Urothelium cell line (cell line): ENCODE measurements at places on chromosomes 7 and 10.
A peak's percentile ranks its signal among the peaks of the same experiment; 100 is the strongest.

- no peak for DNase-seq
Measured at GRCh38 chr7:122833888-122834570, 52.2 kb downstream of the CADPS2 start.

GRCh38 chr10:111767661-111768060 is 415.9 kb downstream of the GPAM start:
- no peak for DNase-seq

DNA sequence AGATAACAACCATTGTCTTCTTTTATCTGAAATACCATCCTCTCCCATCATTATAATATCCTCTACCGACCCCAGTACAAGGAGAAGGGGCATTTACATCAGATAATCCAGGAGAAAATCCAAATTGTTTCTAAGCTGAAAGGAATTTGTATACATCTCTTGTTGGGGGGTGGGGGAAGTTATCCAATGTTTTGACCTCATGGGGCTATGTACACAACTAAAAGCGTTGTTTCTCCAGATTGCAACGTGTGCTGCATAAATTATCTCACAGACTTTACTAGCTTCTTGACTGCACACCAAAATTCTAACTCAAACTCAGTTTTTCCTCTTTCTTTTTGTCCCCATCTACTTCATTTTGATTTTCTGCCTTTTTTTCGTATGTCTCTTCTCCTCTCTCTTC is 156.7 kb downstream of the TWIST1 start:
- no peak for DNase-seq

GRCh38 chr7:75639886-75640190 is 98.9 kb downstream of the HIP1 start:
- peak; percentile 27 for DNase-seq

DNA sequence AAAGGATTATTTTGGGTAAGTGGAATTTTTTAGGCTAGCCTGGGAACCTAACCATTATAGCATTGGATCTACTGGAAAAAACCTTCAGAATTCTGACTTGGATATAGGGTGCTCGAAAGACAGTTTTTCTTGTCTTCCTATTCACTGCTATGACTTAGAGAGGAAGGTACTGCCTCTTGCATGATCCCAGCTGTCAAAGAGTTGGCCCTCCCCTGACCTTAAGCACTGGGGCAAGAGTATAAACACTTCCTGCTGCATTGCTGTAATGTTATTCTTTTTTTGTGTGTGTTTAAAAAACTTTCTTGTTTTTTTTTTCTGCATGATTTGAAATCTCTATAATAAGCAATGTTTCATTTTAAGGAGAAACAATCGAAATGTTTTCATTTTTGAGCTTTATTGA is 113.0 kb downstream of the LRMDA start:
- DNase-seq = no peak

GRCh38 chr10:117159390-117159789 is 21.3 kb upstream of the VAX1 start:
- DNase-seq = no peak

GRCh38 chr7:127189074-127189473 is 63.7 kb downstream of the GRM8 start:
- DNase-seq = peak; percentile 30

- no peak for DNase-seq
Measured at GRCh38 chr7:84614821-84615501, 420.4 kb upstream of the SEMA3A start.

GRCh38 chr7:137882261-137882668 is 35.5 kb upstream of the DGKI start:
- peak; percentile 92 for DNase-seq

DNA sequence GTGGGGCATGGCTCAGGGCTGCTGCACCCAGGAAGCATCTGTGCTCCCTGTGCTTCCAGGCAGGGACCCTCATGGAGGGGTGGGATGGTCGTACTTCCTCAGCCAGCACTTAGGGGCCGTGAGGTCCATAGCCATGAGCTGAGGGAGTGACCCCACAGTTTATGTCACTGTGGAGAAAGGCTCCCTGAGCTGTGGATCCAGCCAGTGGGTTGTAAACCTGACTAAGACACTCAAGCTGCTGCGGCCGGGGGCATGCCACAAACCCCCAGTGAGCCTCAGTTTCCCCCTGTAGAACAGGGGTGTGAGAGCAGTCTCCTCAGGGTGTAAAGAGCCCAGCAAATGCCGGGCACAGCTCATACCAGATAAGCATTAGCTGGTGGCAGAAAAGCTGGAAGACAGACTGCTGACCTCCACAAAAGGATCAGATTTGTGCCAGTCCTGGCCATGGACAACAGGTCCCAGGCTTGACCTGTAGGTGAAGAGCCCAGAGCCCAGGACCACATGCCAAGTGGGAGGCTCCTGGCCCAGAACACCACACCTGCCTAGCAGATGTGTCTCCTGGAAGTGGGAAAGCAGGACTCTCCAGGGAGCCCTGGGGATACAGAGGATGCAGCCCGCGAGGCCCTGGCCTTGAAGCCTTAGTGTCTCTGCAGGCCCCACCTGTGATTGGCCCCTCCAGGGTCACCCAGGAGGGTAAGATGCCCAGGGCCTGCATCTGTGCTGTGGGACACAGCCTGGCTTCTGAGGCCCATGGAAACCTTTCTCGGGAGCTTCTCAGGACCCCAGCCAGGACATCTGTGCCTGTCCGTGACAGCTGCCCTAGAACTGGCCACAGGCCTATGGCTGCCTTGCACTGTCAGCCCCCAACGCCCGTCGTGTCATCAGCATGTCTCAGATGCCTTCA is 78.1 kb upstream of the RET start:
- no peak for DNase-seq

GRCh38 chr7:155296788-155297516 is 726 bp upstream of the INSIG1 start:
- peak; percentile 54 for DNase-seq

DNA sequence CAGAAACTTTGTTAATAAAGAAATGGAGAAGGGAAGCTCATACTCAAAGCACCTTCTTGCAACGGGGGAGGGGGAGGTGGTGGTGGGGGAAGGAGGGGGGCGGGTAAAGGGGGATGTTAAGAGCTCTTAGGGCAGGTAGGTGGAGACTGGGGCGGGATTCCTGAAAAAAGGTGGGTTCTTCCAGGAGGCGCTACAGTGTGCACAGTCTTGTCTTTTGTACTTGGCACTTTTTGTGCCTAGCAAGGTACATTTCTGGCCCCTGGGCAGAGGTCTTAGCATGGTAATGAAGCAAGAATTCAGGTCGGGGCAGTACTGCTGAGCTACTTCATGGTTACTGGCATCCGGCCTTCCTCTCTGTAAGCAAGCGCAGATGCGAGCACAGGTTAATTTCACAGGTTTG is 15.2 kb upstream of the LAMB4 start:
- no peak for DNase-seq

DNA sequence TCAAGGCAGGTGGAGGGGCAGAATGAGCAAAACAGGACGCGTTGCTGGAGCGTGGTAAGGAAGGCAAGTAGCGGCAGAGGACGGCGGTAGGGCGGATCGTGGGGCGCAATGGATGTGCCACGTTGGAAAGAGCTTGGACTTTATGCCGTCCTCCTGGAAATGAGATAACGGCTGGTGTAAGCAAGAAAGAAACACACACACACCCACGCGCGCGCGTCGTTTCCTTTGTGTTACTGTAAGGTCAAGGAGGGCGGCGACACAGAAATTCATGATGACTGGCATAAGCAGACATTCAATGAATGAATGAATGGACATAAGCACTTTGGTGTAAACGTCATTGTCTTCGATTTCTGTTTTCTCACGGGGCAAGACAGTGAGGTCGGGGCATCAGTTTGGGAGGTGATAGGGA is 683 bp upstream of the ENTPD7 start:
- DNase-seq = peak; percentile 13

DNA sequence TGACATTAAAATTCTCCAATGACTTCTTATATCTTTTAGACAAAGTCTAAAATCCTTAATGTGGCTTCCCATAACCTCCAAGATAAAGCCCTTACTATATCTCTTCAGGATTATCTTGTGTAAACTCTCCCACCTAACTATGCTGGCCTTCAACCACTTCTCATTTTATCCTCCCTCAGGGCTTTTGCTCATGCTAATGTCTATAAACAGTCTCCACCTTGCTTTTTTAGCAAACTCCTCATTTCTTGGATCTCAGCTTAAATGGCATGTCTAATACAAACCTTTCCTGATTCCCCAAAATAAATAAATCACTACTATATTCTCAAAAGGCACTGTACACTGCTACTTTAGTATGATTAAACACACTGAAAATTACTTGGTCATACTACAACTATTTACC is 181.2 kb downstream of the LRRN3 start:
- no peak for DNase-seq

- no peak for DNase-seq
Measured at GRCh38 chr10:102501201-102502028, 1.1 kb downstream of the ACTR1A start.

DNA sequence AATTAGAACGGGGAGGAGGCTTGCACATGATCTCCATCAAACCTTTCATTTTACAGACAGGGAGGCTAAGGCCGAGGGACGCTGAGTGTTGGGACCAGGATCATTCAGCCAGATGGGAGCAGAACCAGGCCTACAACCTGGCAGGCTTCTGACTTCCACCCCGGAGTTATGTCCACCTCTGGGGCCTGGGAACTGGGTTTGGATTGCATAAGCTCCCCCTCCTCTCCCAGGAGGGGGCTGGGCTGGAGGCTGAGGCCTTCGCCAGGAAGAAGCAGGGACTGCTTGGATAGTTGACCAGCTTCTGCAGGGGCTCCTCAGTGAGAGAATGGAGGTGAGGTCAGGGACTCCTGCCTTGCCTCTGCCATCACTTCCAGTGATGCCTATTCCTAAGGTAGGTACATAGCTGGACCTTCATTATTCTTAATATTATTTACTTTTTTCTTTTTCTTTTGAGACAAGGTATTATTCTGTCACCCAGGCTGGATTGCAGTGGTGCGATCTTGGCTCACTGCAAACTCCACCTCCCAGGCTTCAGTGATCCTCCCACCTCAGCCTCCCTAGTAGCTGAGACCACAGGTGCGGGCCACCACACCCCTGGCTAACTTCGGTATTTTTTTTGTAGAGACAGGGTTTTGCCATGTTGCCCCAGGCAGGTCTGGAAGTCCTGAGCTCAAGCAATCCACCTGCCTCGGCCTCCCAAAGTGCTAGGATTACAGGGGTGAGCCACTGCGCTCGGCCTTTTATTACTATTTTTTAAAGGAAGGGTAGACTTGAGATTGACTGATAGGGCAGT is 1.3 kb downstream of the SNX10 start:
- DNase-seq = no peak

DNA sequence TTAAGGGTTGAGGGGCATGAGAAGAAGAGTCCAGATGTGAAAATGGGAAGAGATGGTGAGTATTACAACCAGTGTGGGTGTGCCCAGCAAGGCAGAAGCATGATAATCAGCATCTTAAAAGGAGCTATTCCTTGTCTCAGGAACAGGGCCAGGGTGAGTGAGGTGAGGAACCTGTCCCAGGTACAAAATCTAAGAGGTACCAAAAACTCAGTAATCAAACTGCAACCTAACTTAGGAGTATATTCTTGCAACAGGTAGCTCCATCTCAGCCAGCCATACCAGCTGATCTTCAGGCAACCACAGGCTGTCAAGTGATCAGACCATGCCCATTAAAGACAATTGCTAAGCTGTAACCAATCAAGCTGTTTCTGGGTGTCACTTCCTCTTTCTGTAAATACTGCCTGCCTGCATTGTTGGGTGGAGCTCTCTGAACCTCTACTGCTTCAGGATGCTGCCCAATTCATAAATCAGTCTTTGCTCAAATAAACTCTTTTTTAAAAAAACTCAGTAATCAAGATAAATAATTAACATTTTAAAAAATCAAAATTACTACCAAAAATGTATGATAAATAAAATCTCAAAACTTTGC is 7.4 kb downstream of the KEL start:
- no peak for DNase-seq

GRCh38 chr7:94052398-94053180 is 48.4 kb upstream of the BET1 start:
- no peak for DNase-seq

- DNase-seq = no peak
Measured at GRCh38 chr10:90286941-90287340, 570.9 kb downstream of the HTR7 start.

DNA sequence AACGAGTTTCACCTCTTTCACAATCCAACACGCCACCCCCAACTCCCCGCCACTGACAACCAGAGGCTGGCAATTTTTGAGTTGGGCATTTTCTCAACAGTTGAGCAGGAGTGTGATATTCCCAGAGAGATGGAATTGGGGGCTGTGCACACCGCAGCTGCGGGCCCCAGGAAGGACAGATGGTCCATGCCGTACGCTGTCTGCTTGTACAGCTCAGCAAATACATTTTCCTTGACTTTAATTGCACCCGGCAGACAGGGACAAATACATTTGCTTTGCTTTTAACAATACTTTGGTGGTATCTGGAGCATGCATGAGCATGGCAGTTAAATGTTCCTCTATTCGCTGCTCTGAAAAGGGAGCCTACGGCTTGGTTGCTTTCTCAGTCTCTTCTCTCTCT is 354.2 kb upstream of the DPP6 start:
- DNase-seq = no peak

- DNase-seq = no peak
Measured at GRCh38 chr7:89145801-89146200, 350.3 kb upstream of the TEX47 start.

- peak; percentile 80 for DNase-seq
Measured at GRCh38 chr7:128827248-128827958, 2.8 kb upstream of the FLNC start.

DNA sequence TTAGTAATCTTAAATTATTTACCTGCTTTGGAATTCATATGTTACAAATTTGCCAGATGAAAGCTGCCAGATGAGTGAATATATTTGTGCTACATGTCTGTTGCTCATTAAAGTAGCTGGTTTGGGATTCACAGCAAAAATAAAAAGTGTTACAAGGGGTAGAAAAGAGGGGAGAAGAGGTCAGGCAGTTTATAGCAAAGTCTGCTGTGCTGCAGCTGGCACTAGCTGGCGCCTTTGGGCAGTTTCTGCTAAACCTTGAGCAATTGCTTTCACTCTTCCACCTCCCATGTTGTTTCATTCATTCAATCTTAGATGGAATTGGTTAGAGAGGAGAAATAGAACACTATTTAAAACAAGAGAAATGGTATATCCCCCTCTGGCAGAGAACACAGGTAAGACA is 404.1 kb upstream of the LRGUK start:
- DNase-seq = no peak

- DNase-seq = no peak
Measured at GRCh38 chr7:91496251-91496820, 232.1 kb downstream of the FZD1 start.

- no peak for DNase-seq
Measured at GRCh38 chr7:37409461-37409860, 39.2 kb downstream of the ELMO1 start.

GRCh38 chr7:6271060-6271658 is 1.3 kb downstream of the CYTH3 start:
- peak; percentile 85 for DNase-seq

- DNase-seq = no peak
Measured at GRCh38 chr10:76544789-76545188, 1092.8 kb downstream of the KCNMA1 start.
